ENCODE measurements at places on chromosomes 12 and 14.
A peak's percentile ranks its signal among the peaks of the same experiment; 100 is the strongest.

DNA sequence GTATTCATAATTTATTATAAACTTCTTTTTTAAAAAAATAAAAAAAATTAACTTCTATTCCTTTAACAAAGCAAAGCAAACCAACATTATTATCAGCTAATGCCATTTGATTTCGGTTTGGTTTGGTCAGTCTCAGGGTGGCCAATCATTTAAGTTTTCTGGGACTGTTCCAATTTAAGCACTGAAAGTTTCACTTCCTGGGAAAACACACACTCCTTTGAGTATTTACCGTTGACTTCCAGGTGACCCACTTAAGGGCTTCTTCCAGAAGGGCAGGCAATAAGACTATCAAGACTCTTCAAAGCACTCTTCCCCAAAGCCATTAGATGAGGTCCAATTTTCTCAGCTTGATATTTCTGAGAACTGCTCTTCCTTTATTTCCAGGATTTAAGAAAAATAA, 854.0 kb downstream of the DIO2 start:
- no peak for DNase-seq

DNA sequence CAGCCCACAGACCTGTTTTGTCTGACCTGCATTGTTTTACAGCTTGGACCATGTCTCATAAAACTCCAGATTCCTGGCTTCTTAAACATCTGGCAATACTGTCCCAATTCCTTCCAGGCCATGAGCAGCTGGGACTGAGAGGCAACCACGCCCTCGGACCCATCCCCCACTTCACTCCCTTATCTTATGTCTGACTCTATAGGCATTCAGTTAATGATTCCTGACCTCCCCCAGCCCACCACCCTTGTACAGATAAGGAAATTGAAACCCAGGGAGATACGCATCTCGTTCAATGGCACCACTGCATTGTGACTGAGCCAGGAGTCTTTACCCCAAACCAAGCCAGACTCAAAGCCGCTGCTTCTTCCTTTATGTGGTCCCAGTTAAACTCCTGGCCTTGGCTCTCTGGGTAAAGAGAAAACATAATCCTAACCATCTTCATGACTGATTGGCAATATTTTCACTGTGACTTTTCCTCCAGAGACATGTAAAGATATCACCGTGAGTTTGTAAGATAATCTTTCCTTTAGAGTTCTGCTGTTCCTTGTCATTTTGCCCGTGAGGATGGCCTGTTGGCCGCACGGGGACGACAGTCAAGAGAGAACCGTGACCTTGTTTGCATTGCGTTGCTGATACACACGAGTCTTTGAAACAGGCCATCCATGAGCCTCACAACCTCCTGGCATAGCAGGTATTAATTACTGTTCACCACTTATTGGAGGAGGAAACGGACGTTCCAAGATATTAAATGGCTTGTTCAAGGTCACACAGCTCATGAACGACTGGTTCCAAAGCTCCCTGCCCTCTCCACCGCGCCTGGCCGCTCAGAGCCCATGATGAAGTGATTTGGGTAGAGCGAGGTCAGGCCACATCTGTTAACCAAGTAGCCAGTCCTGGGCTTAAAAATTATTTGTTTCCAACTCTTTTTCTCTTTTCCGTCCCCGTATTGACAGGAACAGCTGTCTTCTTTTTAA, 39.4 kb downstream of the MAP1LC3B2 start:
- DNase-seq: no peak

DNA sequence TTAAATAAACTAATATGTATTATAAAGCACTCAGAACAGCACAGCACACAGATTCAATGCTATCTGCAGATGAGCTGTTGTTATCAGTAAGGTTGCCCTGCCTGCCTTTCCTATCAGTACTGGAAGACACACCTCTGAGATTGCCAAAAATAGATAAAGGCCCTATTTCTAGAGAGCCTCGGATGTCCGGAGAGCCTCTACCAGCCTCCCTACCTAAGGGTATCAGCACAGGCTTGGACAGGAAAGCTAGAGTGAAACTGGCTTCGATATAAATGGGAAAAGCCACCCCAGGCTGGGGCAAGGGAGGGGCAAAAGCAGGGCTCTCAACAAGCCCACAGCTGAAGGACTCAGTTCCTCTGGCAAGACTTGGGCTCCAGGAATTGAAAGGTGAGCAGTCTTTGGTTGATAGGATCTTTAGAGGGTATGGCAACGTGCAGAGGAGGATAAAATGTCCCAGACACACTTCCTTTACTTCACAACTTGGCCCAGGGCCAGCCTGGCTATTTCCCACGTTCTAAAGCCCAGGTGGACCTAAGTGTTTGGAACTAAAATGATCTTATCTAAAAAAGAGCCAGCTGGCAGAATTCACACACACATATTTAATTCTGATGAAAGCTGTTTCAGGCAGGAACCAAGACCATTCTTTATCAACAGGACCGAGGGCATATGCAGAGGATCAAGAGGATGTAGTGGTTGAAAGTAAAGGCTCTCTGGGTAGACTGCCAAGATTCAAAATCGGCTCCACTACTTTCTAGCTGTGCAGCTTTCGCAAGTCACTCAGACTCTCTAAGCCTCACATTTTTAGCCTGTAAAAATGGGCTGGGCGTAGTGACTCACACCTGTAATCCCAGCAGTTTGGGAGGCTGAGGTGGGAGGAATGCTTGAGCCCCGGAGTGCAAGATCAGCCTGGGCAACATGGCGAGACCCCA, 37.8 kb upstream of the ITPR2 start:
- DNase-seq: peak; percentile 16

DNA sequence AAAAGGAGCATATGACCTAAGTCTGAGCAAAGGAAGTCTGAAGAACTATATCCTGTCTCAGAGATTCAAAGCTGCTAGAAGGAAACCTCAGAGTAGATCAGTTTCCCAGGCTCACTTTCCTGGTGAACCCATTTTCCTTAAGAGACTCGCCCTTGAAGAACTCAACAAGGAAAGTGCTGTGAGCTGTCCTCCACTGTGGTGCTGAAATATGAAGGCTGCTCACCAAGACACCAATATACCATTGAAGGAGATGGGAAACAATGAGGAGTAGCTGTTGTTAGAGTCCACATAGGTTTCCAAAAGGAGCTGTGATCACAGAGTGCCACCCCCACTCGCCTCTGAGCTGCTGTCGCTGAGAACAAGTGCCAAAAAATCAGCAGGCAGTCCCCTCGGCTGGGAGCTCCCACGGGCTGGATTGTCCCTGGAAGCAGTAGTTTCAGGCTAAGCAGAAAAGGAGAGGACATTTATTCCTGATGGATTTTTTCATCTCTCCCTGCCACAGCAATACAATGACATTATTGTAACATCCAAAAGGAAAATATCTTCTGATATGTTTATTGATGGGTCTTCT, 282.1 kb downstream of the RPS29 start:
- no peak for DNase-seq

DNA sequence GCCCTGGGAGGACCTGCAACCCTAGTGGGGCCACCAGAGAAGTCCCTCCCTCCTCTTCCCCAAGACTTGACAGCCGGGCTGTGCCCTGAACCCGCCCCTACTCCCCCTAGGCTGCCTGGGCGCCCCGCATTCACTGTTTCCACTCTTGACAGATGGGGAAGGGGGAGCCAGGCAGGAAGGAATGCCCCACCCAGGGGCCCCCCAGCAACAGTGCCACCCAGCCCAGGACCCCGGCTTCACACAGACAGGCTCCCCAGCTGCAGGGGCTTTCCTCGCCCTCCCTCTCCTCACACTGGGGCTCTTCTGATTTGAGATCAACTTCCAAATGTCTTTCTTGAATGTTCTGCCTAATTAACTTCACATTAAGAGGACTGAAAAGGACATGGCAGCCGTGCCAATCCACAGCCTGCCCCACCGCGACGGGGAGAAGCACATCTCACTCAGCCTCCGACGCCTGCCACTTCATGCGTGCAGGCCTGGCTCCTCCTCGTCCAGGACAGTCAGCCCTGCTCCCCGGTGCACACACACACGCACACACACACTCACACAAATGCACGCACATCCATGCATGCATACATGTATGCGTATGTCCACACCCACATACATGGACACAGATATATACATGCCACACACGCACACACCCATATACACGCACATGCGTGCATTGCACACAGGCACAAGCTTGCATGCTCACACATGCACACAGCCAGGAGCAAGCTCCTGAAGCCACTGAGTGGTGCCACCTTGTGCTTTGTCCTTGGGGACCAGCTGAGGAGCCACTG, 19.6 kb upstream of the C14orf180 start:
- DNase-seq: no peak

DNA sequence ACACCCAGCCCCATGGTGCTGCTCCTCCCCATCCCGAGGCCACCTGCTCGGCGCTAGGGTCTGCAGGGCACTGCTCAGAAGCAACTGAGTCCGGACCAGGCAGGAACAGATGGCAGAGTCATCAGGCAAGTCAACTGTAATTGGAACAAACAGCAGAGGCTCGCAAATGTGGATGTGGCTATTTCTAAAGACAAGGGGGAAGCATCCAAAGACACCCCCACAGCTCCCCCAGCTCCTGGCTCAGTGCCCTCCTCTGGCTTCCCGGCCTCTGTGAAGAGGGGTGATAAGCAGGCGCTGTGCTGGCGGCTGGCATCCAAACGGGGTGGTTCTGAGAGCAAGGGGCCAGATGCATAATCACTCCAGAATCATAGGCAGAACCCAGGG, 125.6 kb downstream of the PIWIL1 start:
- no peak for DNase-seq

DNA sequence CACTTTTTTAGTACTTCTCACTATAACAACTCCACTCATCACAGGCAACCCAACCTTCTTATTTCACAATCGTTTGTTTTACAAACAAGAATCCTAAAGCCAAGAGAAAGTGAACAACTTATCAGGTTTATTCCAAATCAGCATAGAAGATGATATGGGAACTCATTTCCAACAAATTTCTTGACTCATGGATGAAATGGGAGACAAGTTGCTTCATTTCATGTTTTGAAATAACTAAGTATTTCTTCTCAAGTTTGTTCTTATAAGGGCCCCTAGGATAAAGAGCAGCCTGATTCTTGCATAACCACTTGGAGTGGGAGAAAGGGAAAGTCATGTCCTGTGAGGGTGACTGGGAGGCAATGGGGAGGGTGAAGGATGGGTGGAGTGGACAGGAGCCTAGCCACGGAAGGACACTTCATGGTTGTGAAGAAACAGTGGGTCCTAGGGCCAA, 168.3 kb downstream of the DUSP6 start:
- DNase-seq: no peak

DNA sequence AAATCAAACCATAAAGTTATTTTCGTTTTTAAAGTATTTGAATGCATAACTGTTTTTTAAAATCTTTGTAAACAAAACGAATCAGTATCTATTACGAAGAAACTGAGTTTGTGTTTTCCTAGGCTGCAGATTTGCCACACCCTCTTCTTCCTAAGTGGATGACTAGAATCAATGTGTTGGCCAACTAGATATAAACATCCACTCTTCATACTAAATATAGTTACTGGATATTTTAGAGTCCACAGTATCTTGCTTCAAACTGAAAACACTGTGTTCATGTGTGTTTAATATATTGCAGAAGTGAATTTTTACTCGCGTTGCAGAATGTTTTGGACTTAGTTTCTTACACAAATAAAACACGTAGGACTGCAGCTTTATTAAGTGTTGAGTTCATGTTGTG, 63.2 kb downstream of the KLHL28 start:
- DNase-seq: no peak

- DNase-seq: no peak
Measured at GRCh38 chr12:33587784-33588712, 148.4 kb upstream of the SYT10 start.

- DNase-seq: no peak
Measured at GRCh38 chr12:132282950-132283771, 46.2 kb downstream of the GALNT9 start.

DNA sequence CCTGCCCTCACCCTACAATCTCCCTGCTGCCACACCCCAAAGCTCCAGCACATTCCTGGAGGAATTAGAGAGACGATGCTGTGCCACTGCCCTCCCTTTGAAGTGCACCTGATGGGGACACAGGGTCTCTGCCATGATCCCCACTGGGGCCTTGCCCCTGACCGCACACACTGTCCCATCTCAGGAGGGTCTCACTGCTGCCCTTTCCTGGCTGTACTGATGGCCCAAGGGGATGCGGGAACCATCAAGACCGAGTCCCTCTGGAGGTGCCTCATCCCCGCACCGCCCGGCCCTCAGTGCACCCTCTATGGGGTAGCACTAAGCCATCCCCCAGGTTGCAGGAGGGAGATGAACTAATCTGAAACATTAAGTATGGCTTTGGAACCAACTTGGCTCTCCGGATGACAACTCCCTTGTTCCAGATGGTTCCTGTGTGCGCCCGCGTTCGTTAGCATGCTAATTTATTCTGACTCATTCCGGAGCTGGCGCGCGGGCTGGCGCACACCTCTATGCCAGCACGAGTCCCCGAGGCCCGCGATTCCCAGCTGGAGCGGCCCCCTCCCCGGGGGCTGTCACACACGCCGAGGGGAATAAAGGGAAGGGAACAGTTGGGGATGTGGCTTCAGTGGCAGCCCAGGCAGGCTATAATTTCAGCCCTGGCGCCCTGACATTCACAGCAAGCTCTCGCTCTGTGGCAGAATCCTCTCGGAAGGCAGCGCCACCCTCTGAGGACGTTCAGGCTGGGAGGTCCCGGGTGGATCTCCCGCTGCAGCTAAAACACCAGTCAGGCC, 34.2 kb upstream of the C14orf180 start:
- peak; percentile 29 for DNase-seq

- no peak for DNase-seq
Measured at GRCh38 chr12:71756054-71756690, 1.5 kb downstream of the RAB21 start.

DNA sequence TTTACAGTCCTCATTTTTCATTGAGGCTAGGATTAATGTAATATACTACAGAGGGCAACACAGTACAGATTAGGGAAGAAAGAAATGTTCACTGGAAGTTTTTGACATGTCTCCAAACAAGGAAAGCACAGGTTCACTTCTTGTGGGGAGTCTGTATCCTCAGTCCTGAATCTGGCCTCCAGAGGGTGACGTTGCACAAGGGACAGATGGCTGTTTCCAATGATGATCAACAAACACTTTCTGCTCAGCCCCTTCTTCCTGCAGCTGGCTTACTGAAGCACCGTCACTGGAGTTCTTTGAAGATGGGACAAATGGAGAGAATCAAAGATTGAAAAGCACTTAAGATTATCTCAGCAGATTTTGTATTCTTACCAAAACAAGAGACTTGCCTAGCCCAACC, 123.3 kb upstream of the OR4E1 start:
- DNase-seq: no peak

- DNase-seq: peak; percentile 21
Measured at GRCh38 chr12:4030929-4031702, 157.9 kb upstream of the PARP11 start.

Data from NCI-H526 treated with DMSO at 0.1 percent for 48 hours (cell line).